ENCODE measurements at places on chromosomes 16 and 17.

GRCh38 chr17:47685556-47686275, 8.2 kb upstream of the TBKBP1 start:
- DNase-seq = no peak

GRCh38 chr17:14699574-14700185, 398.8 kb downstream of the HS3ST3B1 start:
- no peak for DNase-seq

DNA sequence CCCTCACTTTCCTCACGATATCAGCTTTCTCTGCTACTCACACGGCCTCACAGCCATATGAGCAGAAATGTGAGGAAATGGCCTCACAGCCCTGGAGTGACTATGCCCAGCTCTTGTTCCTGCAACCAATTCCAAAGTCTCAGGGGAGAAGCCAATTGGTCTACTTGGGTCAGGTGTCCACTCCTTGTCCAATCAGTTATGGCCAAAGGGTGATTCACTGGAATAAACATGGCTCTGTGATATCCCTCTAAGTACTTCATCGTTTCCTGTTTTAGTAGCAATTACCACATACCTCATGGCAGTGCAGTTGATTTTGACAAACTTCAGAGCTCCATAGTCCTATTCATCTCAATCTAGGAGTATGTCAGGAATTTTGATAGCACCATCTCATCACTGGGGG, 195.4 kb downstream of the KATNIP start:
- DNase-seq = no peak

DNA sequence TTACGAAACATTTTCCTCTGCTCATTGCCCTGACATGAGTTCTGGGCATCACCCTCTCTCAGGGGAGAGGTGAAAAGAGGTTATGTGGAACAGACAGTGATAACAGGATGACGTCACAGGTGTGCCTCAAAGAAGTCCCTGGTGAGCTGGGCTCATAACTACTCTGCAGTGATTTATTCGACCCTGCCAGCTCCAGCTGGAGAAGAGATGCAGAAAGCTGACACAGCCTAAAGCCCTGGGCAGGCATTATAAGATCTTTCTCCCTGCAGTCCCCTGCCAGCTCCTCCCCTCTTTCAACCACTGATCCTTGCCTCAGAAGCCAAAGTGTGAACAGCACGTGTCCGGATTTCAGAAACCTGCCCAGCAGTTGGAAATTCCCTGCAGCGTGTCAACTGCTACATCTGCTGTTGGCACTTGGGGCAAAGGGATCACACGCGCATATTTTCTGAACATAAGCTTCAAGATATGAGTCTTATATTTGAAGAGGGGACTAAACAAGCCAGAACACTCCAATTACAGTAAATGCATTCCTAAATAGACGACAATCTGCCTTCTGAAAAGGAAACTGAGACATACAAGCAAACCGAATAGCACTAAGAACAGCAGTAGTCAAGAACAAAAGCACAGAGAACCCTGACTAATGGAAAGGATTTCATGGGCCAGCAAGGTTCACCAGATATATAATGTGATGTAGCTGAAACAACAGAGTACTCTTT, 80.5 kb downstream of the SMG6 start:
- no peak for DNase-seq

GRCh38 chr16:76222853-76223252, 54.3 kb upstream of the CNTNAP4 start:
- no peak for DNase-seq

DNA sequence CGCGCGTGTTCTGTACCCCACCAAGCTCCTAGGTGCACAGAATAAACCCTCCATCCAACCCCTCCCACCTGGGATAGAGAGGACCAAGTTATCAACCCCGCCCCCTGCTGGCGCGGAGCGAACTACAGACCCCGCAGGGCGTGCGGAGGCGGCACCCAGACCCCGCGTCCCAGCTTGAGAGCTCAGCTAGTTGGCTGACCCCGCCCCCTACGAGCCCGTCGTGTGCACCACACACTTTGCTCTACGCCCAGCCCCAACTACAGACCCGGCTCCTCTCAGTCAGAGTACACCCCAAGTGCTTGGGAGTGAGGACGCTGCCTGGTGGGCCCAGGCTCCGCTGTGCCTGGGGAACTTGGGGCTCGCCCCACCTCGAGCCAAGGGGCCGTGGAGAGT, 1.5 kb downstream of the GRIN2A start:
- DNase-seq = no peak

GRCh38 chr16:52932321-52932720, 120.4 kb downstream of the CHD9NB start:
- DNase-seq = no peak

Measured in bone marrow (tissue), 2 donors.